ENCODE measurements at places on chromosomes 5 and 9. TPM values are rescaled to one million over a fixed set of nuclear protein-coding genes. Genes with fewer than 3 reads are reported as not detected.

The GNE gene
- 15.8 TPM for polyA plus RNA-seq

The HTR1A gene
- polyA plus RNA-seq: not detected

The CENPK gene
- polyA plus RNA-seq: 39.1 TPM

The EMB gene
- 4.5 TPM for polyA plus RNA-seq

DNA sequence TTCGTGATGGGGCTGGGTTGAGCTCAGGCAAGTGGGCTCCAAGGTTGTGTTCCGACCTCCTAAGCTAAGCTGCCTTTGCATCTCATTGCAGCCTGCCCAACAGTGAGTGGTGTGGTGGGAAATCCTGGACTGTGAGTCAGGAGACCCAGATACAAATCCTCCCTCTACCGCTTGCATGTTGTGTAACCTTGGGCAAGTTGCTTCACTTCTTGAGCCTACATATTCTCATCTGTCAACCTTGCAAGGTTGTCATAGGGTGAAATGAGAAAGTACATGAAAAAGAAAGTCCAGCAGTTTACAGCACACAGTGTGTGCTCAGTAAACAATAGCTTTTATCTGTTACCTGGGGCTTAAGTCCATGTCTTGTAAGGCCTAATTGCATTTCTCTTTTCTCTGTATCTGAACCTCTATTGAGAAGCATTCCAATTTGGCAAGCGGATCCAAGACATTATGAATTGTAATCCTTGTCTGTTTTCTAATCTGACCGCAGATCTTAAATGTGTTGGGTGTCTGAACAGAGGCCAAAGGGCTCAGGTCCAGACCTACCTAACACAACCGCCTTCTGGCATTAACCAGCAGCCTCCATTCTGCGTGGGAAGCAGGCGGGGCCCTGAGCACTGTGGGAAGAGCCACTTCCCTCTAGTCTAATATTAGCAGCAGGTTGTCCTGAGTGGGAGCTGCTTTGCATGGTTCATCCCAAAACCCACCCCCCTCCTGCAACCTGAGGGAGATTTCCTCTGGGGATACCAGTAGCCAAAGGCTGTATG is 1.8 kb upstream of the GALNT12 start:
- no peak for DNase-seq

DNA sequence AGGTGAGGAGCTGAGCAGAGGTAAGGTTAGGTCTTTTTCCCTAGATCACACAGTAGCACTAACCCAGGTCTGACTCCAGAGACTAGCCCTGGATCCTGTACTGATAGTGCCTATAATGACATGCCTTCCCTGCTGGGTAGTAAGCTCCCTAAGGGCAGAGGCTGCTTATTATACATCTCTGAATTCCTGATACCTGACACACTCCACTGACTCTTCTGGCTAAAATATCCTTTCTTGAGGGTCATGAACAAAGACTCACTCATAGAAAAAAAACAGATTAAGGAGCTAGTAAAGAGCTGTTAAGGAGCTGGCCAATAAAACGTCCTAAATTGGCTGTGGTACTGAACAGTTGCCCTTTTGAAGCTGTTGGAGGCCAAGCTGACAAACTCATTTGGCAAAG is 149.0 kb upstream of the ITGA1 start:
- no peak for DNase-seq

DNA sequence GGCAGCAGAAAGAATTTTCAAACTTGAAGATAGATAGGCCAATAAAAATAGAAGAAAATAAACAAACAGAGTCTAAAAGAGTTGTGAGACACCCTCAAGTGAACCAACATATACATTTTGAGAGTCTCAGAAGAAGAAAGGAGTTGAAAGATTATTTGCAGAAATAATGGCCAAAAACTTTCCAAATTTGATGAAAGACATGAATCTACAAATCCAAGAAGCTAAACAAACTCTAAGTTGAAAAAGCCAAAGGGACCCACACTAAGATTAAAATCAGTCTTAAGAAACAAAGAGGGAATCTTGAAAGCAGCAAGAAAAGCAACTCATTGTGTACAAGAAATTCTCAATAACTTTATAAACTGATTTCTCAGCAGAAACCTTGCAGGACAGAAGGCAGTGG is 137.0 kb downstream of the SAXO1 start:
- no peak for DNase-seq

- DNase-seq: no peak
Measured at GRCh38 chr5:8864053-8864452, 681.8 kb downstream of the SEMA5A start.

GRCh38 chr9:5629312-5630080 is 589 bp downstream of the RIC1 start:
- DNase-seq: peak; percentile 41

DNA sequence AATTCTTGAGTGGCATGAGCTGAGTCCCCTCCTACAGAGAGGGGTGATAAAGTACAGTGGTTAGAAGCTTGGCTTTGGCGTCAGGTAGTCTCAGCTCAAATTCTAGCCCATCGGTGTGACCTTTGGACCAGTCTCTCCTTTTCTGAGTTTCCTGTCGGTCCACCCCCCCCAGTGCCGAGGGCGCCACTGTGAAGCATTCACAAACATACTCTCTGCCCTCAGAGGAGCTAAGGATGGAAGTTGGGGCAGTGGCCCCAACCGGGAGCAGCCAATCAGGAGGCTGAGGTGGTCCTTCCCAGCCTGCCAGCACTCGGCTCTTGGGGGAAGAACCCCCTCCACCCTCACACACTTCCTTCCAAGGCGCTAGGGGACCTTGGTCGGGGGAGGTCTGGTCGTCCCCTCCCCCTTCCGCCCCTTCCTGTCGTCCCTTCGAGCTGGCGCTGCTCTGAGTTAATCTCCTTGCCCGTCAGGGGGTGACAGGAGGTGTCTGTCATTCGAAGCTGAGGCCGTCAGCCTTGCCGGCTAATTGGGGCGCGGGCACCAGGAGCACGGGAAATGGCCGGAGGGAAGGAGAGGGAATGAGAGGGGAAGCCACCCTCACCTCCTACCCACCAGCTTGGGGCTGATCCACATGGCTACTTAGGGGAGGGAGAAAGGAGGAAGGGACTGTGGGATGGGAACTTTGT is 53.0 kb downstream of the CXXC5 start:
- DNase-seq: no peak
